NCI-H2081 (cell line): ENCODE measurements at places on chromosomes 7 and 10.

DNA sequence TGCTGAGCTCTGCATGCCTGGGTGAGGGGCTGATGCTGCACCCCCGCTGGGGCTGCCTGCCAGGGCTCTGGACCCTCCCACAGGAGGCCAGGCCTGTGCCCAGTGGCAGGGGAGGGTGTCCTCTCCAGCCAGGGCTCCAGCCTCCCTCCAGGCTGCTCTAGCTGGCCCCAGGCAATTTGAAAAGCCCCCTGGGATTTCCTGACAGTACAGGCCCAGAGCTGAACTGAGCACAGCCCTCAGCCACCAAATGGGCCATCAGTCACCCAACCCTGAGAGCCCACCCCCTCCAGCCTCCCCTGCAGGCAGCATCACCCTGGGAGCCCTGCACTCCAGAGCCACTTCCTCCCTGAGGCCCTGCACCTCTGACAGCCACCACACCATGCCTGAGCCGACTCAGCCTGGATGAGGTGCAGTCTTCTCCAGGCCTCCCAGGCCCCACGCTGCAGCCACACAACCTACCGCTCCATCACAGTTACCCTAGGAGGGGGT is 101.8 kb upstream of the RET start:
- no peak for DNase-seq

DNA sequence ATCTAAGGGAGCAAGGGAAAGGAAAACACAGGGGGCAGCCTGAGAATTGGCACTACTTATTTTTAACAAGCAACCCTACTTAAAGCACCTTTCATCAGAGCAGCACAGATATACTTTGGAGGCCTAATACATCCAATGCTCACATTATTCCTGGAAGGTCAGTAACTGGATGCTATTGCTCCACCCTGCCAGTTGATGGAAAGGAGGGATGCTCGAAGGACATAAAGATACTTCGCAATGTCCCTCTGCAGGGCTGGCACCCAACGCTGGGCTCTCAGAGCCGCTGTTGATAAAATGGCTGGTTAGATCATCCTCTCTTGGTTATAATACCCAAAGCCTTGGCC is 307.9 kb upstream of the AOAH start:
- DNase-seq = no peak

DNA sequence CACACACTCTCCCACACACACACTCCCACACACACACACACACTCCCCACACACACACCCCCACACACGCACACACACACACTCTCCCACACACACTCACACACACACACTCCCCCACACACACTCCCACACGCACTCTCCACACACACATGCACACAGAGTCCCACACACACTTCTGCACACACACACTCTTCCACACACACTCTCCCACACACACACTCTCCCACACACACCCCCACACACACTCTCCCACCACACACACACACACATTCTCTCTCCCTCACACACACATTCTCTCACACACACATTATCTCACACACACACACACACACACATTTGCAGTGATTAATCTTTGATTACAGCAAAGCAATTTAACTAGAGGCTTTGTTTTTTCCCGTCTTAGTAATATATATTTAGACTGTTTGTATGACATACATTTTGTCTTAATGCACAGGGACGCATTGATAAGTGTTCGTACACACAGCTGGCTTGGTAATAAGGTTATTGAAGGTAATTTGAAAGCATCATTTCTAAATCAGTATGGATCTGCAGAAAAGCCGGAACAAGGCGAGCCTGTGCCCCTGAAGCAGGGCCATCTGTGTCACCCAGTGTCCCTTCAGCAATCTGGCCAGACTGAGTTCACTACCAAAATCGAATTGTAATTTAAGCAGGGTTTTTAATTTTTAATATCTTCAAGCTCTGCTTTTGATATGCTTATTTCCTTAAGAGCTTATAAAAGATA is 69.9 kb upstream of the SH2B2 start:
- DNase-seq = no peak

- no peak for DNase-seq
These were observed 38.1 kb upstream of the PRSS1 start for GRCh38 chr7:142711196-142711595.

- DNase-seq = no peak
These were observed 52.0 kb downstream of the CUL1 start for GRCh38 chr7:148750442-148751355.

- DNase-seq = no peak
These were observed 188.0 kb upstream of the NAMPT start for GRCh38 chr7:106472741-106473140.

DNA sequence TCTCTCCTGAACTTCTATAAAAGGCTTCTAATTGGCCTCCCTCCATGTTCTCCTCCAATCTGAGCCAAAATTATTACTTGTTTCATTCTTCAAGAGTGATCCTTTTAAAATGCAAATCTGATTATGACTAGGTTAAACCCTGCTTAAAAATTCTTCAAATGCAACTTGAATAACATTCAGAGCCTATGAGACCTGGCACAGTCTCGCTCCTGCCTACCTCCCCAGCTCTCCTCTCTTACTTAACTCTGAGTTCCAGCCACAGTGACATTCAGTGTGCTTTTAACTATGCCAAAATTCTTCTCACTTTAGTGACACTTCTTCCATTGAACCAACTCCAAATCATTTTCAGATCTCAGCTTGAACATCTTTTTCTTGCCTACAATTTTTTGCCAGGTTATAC is 68.8 kb downstream of the TMEM168 start:
- DNase-seq = no peak

DNA sequence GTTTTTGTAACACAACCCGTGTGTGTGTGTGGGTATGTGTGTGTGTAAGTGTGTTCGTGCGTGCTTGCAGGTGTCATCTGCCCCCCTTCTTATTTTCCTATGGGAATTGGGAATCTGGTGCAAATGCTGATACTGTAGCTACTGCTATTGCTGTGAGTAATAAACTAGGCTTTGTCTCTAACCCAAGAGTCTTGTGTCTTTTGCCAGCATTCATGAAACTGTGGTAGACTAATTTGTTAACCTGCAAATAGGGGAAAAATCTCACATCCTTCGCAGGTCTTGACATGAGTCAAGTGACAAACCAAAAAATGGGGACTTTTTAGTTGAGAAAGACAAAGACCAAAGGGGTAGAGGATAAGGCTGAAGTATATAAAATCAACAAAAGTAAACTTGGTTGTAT is 57.9 kb upstream of the FAM133B start:
- DNase-seq = no peak

DNA sequence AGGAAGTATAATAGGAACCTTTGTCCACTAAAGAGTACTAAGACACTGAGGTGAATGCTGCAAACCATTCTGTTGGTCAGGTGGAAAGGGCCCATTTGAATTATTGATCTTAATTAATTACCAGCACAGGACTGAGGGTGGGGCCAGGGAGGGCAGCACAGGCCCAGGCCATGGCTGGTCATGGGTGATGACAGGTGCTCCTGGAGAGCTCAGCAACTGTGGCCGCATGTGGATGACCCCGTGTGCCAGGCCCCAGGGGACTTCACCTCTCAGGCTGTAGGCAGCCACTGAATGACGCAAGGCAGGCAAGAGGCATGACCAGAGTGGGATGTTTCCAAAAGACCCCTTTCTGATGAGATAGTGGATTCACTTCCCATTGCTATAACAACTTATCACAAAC is 54.2 kb downstream of the HECW1 start:
- DNase-seq = no peak

DNA sequence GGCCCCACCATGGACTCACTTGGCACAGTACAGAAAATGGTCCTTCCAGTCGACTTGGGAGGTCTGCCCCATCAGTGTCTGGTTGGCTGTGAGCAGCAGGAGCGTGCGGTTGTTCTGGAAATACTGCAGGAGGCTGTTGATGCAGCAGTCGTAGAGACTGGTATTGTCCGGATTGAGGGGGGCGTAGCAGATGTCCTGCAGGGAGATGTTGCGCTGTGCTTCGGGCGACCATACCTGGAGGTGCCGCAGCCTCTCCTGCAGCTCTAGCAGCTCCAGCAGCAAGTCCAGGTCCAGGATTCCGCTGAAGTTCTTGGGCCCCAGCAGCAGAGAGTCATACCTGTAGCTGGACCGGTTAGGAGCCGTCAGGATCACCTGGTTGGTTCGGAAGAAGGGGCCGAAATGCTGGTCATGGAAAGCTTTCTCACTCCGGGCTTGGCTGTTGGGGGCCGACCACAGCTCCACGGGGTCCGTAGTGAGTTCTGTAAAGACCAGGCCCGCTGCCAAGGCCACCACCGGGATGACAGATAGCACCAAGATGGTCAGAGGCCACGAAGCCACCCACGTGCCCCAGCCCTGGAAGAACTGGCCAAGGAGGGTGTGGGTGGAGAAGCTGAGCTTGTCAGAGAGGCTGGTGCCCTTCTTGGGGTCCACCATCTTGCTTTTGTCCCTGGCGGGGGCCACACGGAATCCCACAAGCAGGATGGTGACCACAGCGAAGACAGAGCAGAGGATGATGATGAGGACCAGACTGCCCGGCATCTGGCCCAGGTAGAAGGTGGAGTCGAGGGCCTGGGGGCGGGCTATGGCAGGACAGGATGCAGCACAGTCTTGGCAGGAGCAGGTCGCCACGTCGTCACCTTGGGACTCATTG is 2.1 kb downstream of the NPC1L1 start:
- no peak for DNase-seq

GRCh38 chr10:96513305-96513697 is 425 bp downstream of the TLL2 start:
- no peak for DNase-seq

DNA sequence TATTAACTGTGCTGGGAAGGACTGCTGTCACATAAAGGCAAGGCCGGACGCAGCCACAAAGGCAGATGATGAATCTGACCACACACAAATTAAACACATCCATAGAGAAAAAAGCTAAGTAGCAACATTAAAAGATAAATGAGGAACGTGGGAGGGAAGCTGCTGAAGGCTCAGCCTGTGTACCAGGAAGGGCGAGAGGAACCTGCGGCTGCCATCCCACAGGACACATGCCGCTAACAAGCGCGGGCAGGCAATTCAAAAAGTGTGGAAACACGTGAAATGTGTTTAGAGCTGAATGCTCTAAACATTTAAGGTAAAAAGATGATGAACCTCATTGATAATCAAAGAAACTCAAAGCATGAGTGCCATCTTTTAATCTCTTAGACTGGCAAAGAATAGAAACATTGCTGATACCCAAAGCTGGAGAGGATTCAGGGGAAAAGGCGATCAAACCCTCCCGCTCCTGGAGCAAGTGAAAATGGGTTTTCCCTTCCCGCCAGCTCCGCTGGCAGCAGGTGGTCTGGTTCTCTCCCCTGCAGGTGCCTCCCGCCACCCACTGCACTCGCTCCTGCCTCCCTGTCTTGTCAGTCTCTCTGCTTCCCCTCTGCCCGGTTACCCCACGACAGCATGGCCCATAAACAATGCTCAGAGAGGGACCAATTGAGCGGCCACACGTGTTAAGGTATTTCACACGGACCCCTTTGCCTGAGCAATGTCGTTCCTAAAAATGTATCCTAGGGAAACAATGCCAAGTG is 4.2 kb downstream of the STK32C start:
- DNase-seq = no peak

GRCh38 chr7:27424749-27425148 is 182.1 kb downstream of the EVX1 start:
- DNase-seq = no peak

GRCh38 chr10:132542086-132542775 is 4.6 kb downstream of the INPP5A start:
- no peak for DNase-seq

DNA sequence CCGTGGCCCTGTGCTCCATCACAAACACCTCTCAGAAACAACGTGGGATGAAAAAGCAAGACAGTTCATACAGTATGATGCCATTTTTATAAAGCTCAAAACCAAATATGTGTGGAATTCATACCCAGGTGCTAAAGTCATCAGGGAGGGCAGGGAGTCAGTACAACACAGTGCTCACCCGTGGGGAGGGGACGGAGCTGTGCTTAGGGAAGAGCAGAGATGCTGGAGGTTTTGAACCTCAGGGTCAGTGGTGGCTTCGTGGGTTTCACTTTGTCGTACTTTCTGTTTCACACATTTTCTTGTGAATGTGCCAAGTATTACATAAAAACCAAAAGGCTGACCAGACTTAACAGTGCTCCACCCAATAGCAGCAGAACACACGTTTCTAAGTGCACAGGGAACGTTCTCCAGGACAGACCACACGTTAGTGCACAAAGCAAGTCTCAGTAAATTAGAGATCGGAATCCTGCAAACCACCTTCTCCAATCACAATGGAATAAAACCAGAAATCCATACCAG is 21.2 kb downstream of the ZMIZ2 start:
- no peak for DNase-seq
